Globus pallidus (tissue), 1 donor: ENCODE measurements at places on chromosomes 1 and 21.

GRCh38 chr1:200211157-200211556, 183.6 kb downstream of the NR5A2 start:
- no peak for DNase-seq

GRCh38 chr1:89705901-89706699, 73.2 kb downstream of the LRRC8C start:
- no peak for DNase-seq

- no peak for DNase-seq
Measured at GRCh38 chr1:151056149-151056548, 3.3 kb downstream of the CDC42SE1 start.

GRCh38 chr1:37601441-37601840, 5.7 kb upstream of the GNL2 start:
- no peak for DNase-seq

DNA sequence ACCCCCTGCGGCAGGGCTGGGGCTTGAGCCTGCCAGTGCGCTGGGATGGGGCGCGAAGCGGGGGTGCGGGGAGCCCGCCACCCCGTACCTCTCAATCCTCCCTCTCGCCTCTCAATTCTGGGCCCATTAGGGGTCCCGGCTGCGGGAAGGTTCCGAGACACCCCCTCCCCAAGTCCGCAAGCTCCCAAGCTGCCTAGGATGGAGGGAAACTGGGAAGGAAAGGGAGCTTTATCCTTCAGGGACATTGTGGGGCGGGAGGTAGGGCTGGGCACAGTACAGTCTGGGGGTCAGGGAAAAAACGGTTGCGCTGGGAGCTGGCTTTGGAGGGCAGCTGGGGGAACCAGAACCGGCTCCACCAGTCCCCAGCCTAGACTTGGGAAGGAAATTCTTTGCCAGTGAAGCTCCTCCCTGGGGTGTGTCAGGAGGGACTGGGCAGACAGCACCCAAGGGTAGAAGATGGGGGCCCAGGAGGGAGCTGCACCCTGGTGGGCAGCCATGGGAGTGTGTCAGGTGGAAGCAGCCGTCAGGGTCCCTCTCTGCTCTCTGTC, 904 bp downstream of the GJB3 start:
- no peak for DNase-seq

GRCh38 chr1:83673312-83673711, 325.6 kb downstream of the TTLL7 start:
- no peak for DNase-seq

DNA sequence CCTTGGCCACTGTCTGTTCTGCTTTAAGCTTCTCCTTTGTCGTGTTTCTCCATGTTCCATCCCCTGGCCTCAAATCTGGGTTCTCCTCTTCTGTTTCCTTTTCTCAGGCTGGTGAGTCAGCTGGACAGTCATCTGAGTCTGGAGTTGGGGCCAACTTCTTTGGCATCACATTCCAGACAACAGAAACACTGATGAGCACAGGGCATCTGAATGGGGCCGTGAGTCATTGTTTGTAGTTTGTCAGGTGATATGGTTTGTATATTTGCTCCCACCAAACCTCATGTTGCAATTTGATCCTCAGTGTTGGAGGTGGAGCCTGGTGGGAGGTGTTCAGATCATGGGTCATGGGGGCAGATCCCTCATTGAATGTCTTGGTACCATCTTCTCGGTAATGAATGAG, 14.3 kb upstream of the OLIG2 start:
- no peak for DNase-seq

DNA sequence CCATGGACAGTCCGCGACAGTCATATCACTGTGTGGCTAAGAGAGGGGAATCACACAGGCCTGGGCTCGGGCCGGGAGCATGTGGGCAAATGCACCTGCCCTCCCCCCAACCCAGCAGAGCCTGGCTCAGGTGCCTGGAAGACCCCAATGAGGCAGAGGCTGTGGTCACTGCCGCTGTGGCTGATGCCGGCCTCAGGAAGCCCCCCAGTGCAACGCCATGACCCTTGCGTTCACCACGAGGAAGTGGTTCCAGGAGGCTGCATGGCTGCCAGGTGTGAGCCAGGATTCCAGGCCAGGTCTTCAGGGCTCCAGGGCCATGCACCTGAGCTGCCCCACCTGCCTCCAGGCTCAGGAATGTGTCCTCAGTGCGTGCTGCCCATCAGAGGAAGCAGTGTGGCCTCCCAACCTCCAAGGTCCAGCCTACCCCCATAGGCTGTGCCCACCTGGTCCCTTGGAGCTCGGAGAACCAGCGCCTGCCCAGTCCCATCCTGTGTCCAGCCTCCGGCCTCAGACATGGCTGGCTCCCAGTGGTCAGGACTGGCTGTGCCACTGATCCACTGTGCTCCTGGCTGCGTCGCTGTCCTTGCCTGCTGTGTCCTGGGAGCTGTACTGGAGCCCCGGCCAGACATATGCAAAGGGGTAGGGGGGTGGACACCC, 8.0 kb downstream of the ARHGEF16 start:
- no peak for DNase-seq

DNA sequence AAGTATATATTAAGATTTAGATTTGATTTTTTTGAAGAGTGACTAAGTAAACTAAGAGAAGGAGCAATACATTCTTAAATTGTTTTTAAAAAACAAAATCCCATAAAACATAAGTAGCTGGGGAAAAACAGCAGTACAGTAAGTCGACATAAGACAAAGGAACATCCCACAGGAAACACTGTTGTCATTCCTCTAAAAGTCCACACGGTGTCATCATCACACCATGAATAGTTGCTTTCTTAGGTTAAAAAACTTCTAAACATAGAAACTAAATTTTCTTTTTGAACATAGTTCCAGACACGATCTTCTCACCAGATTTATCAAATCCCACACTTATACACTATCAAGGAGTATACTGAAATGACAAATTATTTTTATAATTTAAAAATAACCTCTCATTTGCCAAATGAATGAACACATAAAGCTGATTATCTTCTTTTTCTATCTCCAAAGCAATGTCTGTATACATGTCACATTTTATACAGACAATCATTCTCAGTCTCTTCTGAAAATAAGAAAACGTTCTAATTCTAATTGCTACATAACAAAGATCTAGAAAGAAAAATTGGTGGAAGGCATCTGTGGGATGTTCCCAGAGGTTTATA, 15.8 kb downstream of the ODF2L start:
- DNase-seq = peak; percentile 67

DNA sequence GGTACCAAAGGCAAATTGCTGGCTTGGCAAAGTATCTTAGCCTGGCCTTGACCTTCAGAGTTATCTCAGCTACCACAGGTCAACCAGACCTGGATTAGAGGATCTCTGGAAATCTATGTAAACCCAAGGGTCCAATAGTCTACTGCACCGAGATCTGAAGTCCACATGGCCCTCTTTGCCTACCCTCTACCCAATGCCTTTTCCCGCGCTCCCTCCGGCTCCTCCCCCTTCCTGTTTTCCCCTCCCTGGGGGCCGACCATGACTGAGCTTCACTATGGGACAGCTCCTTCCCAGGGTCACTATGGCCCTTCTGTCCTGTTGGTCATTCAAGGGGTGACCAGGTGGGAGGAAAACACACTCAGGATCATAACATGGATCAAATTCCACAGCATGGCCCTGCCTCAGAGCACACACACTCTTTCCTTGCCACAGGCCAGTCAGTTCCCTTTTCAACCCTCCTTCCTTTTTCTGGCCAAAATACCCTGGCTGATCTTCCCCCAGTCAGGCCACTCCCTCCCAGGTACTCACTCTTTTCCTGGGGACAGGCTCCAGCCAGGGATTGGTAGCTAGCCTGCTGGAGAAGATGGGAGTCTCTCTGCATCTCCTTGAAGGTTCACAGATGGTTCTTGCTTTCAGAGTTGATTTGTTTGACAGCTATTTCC, 19.1 kb upstream of the TMEM183A start:
- no peak for DNase-seq

GRCh38 chr1:1451696-1452364, 2.3 kb downstream of the ATAD3C start:
- DNase-seq = no peak

DNA sequence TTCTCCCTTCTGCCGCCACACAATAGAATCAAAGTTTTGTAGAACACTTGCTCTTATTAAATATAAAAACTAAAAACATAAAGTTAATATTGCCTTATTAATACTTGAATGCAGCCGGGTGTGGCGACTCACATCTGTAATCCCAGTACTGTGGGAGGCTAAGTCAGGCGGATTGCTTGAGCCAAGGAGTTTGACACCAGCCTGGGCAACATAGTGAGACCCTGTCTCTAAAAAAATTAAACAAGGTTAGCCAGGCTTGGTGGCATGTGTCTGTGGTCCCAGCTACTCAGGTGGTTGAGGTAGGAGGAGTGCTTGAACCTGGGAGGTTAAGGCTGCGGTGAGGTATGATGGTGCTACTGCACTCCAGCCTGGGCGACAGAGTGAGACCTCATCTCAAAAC, 13.2 kb upstream of the HHAT start:
- DNase-seq = no peak

DNA sequence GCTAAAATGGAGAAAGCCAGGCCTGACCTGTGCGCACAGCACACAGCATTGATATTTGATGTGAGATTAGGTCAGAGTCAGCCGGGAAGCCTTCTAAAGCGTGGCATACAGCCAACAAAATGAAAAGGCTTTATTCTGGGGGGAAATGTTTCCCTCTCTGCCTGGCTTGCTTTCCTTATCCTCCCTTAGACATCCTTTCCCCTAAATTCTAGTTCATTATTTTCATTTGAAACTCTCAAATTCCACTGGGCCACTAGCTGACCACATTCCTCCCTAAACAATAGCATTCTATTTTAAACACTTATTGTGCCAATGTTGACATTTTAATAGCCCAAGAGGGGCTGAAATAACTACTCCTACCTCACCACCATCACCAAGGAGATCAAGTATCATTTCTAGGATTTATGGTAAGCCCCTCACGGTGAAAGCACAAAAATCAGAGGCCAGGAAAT, 49.4 kb downstream of the LEPR start:
- DNase-seq = peak; percentile 12

GRCh38 chr1:226990133-226990716, 50.1 kb downstream of the COQ8A start:
- DNase-seq = no peak

DNA sequence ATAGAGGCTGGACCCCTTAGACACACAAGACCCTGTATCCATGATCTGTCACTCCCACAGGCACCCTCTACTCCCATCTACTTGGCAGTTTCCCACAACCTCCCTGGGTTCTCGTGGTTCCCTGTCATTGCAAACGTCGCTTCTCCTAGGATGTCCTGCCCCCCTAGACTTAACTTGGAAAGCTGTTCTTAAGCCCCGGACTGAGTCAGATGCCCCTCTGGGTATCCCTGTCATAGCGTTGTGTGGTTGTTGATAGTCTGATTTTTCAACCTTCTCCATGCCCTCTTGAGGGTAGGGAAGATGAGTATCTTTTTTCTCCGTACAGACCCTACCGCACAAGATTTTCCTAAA, 11.8 kb downstream of the RCC1 start:
- no peak for DNase-seq

DNA sequence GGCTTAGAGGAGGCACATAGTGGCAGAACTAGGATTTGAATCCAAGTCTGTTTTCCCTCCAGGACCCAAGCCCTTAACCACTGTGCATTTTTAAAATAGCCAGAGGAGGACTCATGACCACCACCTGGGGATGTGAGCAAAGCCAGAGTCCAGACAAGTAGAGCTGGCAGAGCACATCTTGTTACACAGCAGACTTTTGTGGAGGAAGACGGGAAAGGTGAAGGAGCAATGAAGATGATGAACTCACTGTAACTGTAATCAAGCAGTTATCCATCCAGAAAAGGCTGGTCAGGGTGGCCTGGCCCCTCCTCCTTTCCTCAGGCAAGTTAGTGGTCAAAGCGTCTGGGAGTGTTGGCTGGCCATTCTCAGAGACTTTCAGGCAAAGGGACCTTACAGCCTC, 50.9 kb downstream of the SLC44A3 start:
- DNase-seq = no peak

GRCh38 chr1:202106340-202107254, 16.1 kb upstream of the GPR37L1 start:
- DNase-seq = no peak

GRCh38 chr1:119391749-119392148, 23.2 kb downstream of the HAO2 start:
- no peak for DNase-seq

- DNase-seq = no peak
Measured at GRCh38 chr1:117665556-117666270, 59.9 kb downstream of the TENT5C start.

GRCh38 chr1:155313261-155313660, 4.6 kb downstream of the FDPS start:
- no peak for DNase-seq

DNA sequence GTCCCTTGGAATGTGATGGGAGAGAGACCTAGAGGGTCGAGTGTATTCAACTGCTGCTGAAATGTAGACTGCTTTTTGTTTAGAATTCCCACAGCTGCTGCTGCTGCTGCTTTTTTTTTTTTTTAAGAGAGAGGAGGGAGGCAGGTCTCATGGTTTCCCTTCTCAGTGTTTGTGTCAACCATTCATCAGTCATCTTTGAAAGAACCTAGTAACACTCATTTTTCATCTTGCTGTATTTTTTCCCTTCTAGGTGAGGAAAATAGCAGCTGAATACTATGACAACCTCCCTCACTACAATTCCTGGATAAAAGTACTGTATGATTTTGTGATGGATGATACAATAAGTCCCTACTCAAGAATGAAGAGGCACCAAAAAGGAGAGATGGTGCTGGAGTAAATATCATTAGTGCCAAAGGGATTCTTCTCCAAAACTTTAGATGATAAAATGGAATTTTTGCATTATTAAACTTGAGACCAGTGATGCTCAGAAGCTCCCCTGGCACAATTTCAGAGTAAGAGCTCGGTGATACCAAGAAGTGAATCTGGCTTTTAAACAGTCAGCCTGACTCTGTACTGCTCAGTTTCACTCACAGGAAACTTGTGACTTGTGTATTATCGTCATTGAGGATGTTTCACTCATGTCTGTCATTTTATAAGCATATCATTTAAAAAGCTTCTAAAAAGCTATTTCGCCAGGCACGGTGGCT, 9.2 kb downstream of the DEGS1 start:
- DNase-seq = no peak

DNA sequence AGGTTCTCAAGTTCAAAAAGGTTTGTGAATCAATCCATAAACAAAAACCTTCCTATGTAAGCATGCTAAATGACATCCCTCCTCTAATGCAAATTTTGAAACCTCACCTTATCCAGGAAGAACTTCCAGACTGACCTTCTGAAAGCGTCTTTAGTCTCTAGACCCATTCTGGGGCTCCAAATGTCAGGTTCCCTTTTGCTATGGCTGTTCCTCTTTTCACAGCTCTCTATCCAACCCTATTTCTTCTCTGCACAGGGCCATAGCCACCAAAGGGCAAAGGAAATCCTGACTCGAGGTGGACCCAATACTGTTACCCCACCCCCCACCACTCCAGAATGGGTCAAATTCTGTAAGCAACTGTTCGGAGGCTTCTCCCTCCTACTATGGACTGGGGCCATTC, 3.4 kb downstream of the ATP1A4 start:
- DNase-seq = no peak

DNA sequence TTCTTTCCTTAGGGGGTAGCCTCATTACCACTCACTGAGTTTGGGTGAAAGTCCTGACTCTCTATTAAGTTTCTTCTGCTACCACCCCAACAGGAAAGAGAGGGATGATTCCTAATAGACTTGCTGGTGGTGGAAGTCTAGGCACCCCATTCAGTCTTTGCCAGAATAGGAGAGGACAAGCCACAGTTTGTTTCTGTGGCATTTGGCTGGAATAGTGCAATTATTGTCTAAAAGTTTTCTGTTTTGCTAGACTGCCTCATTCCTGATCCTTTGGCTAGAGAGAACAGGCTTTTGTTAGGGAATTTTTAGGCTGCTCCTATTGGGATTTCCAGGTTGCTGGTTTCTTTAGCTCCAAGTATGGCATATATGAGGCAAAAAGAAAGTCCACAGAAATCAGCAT, 9.9 kb upstream of the HJV start:
- peak; percentile 65 for DNase-seq

- DNase-seq = no peak
Measured at GRCh38 chr1:45793942-45794604, 9.3 kb upstream of the MAST2 start.
